ENCODE measurements at places on chromosomes 2 and 18.

- no peak for DNase-seq
These were observed 1.5 kb downstream of the CRYBA2 start for GRCh38 chr2:218991674-218992168.

- DNase-seq, result no peak
These were observed 601.1 kb upstream of the PIK3C3 start for GRCh38 chr18:41353777-41354528.

DNA sequence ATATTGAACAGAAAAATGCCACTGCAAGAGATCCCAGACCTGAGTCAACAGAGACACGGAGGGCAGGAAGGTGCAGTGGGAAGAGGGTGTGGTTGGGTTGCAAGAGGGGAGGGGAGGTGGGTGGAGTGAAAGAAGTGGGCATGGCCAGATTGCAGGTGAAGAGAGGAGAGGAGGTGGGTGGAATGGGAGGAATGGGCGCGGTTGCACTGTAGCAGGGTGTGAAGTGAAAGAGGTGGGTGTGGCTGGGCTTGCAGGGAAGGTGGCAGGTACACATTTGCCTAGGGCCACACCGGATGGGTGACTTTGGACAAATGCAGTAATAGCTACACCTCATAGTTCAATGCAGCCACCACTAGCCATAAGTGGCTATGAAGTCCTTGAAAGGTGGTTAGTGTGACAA lies 71.1 kb downstream of the DOCK10 start:
- DNase-seq, result no peak

DNA sequence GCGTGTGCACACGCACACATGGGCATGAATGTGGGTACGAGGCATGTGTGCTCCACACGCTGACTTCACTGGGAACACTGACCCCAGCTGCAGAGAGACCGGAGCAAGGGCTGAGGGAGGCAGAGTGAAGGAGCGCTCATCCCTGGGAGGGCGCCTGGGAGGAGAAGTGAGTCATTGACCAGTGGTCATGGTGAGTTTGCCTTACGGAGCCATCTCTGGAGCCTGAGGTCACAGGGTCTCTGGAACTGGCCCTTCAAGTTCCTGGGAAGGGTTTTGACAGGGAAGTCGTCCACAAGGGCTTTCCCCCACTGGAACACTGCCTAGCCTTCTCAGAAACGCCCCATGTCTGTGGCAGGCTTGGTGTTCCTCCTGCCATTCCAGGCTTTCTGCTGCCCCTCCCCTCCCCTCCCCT lies 14.3 kb upstream of the TMEM185B start:
- no peak for DNase-seq

- DNase-seq, result no peak
These were observed 77.3 kb upstream of the ATG16L1 start for GRCh38 chr2:233174137-233174536.

DNA sequence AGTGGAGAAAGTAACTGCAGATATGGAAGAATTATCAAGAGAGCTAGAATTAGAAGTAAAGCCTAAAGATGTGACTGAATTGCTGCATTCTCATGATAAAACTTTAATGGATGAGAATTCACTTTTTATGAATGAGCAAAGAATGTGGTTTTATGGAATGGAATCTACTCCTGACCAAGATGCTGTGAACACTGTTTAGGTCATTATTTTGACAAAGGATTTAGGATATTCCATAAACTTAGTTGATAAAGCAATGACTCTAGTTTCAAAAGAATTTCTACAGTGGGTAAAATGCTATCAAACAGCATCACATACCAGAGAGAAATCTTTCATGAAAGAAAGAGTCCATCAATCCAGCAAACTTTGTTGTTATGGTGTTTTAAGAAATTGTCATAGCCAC lies 1317.7 kb upstream of the ACVR2A start:
- DNase-seq, result no peak

GRCh38 chr2:240958366-240959213 lies 39.8 kb upstream of the SNED1 start:
- DNase-seq, result no peak

DNA sequence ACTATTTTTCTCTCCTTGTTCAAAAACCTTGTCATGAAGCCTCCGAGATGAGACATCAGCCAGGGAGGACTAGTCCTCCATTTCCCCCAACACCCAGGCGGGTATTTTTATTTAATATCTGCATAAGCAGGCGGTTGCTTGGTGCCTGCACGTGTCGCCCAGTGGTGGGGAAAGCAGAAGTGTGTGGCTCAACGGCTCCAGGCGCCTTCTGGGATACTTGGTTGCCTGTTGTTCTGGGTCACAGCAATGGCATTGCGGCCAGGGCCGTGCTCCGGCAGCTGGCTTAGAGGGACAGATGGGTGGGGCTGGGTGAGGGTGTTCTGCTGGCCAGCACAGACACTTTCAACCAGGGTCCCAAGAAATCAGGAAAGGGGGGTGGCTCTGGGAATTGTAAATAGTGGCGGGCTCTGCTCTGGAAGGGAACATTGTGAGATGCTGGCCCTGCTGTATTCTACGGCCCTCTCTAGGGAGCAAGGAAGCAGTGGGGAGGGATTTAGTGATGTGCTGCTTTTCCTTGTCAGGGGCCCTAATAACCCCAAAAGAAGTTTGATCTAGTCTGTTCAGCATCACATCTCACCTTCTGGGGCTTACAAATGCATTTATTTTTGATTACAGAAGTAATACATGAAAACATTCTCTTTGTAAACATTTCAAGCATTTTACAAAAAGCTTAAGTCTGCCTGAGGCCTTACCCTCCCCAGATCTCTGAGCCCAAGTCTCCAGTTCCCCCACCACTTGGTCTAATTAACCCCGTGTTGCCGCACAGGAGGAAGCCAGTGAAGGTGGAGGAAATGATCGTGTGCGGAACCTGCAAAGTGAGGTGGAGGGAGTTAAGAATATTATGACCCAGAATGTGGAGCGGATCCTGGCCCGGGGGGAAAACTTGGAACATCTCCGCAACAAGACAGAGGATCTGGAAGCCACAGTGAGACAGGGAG lies 1.1 kb downstream of the VAMP8 start:
- no peak for DNase-seq

DNA sequence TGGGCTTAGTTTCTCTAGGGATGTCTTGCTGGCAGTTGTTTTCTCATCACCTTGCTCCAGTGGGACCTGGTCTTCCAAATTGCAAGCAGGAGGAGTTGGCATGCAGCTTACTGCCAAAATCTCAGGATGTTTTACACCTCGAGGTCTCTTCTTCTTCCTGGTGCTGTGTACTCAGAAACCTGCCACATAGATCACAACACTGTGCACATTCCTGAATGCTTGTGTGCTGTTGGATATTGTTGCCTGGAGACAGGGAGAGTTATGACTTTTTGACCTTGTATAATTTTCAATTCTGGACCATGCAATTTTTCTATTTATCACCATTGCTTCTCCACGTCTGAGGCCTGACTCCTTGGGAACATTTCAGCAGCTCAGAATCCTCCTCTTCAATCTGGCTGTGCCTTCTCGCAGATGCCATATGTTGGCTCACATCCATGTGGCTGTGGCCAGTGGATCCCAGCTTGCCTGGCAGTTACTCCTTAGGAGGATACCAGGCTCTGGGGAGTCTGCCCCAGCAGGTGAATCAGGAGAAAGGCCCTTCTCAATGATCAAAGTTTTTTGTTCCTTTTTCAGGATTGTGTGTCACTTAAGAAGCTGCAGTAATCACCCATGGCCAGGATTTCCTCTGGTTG lies 489.3 kb downstream of the TSN start:
- no peak for DNase-seq

DNA sequence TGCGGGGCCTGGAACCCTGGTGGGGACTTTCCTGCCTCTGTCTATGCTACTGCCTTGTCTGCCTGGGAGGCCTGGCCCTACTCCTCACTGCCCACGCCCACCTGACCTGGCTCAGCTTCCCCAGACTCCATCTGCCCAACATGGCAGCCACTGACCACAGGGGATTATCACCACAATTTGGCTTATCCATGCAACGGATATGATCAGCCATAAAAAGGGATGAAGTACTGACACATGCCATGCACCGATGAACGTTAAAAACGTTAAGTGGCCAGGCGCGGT lies 5.9 kb upstream of the KCNF1 start:
- DNase-seq, result no peak

DNA sequence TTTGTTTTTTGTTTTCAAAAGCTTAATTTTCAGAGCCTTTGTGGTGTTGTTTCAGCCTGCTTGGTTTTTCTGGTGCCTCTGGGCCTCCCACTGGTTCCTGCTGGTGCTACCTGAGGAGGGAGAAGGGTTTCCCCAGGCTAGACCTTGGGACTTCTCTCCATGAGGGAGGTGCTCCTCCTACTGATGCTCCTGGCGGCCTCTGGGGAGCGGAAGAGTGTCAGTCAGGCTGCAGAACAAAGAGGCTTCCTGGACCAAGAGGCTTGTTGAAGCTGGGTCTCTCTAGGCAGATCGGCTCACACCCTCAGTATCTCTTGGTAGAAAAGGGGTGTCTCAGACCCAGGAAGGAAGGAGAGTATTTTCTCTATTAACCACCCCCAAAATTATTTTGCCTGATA lies 32.2 kb downstream of the RFX8 start:
- no peak for DNase-seq

GRCh38 chr18:24491927-24492834 lies 31.7 kb downstream of the HRH4 start:
- no peak for DNase-seq

- no peak for DNase-seq
These were observed 8.4 kb downstream of the GRP start for GRCh38 chr18:59228351-59228750.

DNA sequence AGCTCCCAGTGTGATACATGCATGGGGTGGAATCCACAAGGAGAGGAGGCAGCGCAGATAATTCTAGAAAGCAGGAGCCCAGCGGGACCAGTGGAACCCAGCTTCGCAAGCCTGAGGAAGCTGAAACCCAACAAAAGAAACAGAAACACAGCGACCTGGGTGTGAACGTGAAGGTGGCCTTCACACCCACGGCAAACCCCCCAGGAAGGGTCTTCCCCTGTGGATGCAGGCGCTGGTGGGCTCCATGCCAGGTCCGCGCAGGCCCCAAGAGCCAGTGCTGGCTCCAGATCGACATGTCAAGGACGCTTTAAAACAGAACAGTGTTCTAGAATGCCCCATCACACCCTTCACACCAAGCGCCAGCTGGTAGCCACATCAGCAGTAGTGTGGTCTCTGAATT lies 22.1 kb downstream of the KIF1A start:
- DNase-seq, result no peak
